ENCODE measurements at places on chromosomes 11 and 22. TPM values are rescaled to one million over a fixed set of nuclear protein-coding genes. Genes with fewer than 3 reads are reported as not detected.
A peak's percentile ranks its signal among the peaks of the same experiment; 100 is the strongest.

Gene ANO1
- polyA plus RNA-seq: 4.1 TPM

Gene WNT11
- 0.07 TPM for polyA plus RNA-seq

Gene MMP8
- 0.18 TPM for polyA plus RNA-seq

Gene SLC22A8
- not detected for polyA plus RNA-seq

Gene DDTL
- polyA plus RNA-seq: 0.36 TPM

Gene TRIM66
- polyA plus RNA-seq: 3.9 TPM

Gene MTCH2
- 169 TPM for polyA plus RNA-seq

Gene ZNF280B
- 0.81 TPM for polyA plus RNA-seq

Gene RRP7A
- 18.9 TPM for polyA plus RNA-seq

Gene LUZP2
- 0.03 TPM for polyA plus RNA-seq

Gene RBMXL2
- polyA plus RNA-seq: not detected

Gene HPX
- polyA plus RNA-seq: 0.28 TPM

GRCh38 chr11:83599066-83599465 is 312.9 kb upstream of the CCDC90B start:
- no peaks in the 10 kb centered on the region for H3K36me3 ChIP-seq
- no peak overlapping the region for H3K4me3 ChIP-seq
- no peak for DNase-seq
- H3K27ac ChIP-seq: no peak overlapping the region

DNA sequence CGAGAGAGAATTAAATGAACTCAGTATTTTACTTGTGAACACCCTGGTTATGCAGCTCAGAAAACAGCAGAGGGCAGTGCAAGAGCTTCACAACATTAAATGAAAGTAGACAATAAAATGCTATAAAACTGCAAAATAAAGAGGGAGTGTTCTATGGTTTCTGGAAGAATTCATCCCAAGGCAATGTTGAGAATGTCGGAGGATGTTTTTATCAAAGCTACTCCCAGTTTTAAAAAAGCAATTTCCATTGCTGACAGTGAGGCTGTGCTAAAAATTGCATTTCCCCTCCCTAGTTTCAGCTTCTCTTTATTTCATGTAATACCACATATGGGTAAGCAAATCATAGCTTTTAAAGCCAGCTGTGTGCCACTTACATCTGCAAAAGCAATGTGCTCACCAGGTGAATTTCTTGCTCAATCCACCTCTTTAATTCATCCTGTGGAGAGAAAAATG is 296.8 kb downstream of the RAB38 start:
- H3K27ac ChIP-seq: no peak overlapping the region
- H3K4me1 ChIP-seq: peaks cover 4% of the 10 kb centered on the region
- H3K36me3 ChIP-seq: no peaks in the 10 kb centered on the region
- H3K4me3 ChIP-seq: no peak overlapping the region
- peak; percentile 67 for DNase-seq

GRCh38 chr11:129418039-129418438 is 42.4 kb downstream of the BARX2 start:
- no peak overlapping the region for H3K27ac ChIP-seq
- no peaks in the 10 kb centered on the region for H3K36me3 ChIP-seq
- no peak overlapping the region for H3K4me3 ChIP-seq
- H3K27me3 ChIP-seq: no peaks in the 10 kb centered on the region
- no peaks in the 10 kb centered on the region for H3K4me1 ChIP-seq

GRCh38 chr11:114132944-114133394 is 73.5 kb downstream of the ZBTB16 start:
- DNase-seq: peak; percentile 61
- no peaks in the 10 kb centered on the region for H3K36me3 ChIP-seq
- no peak overlapping the region for H3K27ac ChIP-seq
- H3K27me3 ChIP-seq: no peaks in the 10 kb centered on the region
- no peak overlapping the region for H3K4me3 ChIP-seq

- no peak overlapping the region for H3K27ac ChIP-seq
- peaks cover 2% of the 10 kb centered on the region for H3K36me3 ChIP-seq
- H3K4me1 ChIP-seq: peaks cover 13% of the 10 kb centered on the region
- H3K4me3 ChIP-seq: no peak overlapping the region
Observed at GRCh38 chr11:19871531-19871930, 158.9 kb downstream of the NAV2 start.

DNA sequence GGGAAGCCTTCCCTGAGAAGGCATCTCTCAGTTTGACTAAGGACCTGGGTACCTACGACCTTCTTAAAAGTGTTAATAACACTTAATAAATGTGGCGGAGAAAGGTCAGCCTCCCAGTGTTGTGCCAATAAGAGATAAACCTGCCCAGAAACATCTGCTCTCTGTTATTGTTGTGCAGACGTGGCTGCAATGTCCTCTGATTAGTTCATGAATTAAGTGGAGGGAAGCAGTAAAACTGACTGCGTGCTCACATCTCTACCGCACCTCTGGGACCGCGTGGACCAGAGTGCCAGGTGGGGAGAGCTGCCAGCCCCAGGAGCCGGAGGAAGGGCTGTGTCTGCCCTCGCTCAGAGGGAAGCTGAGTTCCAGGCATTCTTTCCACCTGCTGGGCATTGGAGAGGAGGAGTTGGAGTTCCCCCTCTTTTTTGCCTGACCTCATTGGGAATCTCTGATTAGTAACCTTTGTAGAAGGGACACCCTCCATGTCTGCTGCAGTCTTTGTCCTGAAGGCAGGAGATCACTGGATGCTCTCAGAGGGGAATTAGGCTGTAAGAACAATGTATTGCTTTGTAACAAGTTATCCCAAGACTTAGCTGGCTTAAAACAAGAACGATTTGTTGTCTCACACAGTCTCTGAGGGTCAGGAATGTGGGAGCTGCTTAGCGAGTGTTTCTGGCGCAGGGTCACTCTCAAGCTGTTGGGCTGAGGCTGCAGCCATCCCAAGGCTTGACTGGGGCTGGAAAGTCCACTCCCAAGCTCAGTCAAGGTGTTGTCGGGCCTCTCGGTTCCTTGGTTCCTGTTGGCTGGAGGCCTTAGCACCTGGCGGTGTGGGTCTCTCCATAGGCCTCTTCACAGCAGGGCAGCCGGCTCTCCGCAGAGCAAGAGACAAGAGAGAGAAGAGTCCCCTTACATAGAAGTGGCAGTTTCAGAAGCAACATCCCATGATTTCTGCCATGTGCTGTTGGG is 247.6 kb upstream of the TBCEL start:
- DNase-seq: no peak
- H3K4me1 ChIP-seq: no peaks in the 10 kb centered on the region
- no peaks in the 10 kb centered on the region for H3K27me3 ChIP-seq
- H3K4me3 ChIP-seq: no peak overlapping the region

- no peak for DNase-seq
- peak overlapping the region; percentile 58 for H3K4me3 ChIP-seq
- peaks cover 18% of the 10 kb centered on the region for H3K27me3 ChIP-seq
- H3K36me3 ChIP-seq: no peaks in the 10 kb centered on the region
- H3K27ac ChIP-seq: no peak overlapping the region
- no peaks in the 10 kb centered on the region for H3K4me1 ChIP-seq
Observed at GRCh38 chr22:39152024-39152510, 413 bp downstream of the CBX7 start.

DNA sequence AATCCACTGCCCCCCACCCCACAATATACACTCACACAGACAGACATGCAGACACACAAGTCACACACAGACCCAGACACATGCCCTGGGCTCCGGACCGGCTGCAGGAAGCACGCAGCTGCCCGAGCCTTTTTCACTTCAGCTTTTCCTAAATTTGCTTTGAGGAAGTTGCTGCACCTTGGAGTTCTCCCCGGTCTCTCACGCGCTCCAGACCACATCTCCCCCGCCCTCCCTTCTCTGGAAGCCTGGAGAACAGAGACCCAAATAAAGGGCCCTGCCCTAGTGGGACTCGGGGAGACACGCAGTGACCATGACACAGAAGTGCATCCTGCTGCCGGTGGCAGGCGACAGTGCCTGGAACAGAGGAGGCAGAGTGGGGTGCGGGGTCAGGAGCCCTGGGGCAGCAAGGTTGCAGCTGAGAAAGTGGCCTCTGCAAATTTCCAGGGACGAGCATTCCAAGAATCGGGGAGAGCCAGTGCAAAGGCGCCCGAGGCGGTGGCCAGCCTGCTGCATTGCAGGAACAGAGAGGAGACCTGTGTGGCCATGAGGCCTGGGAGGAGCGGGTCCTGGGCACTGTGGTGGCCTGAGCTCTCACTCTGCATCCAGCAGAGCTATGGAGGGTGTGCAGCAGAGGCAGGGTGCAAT is 19.1 kb downstream of the RPL3 start:
- no peak overlapping the region for H3K27ac ChIP-seq
- no peaks in the 10 kb centered on the region for H3K27me3 ChIP-seq
- DNase-seq: no peak
- no peak overlapping the region for H3K4me3 ChIP-seq
- H3K4me1 ChIP-seq: peaks cover 14% of the 10 kb centered on the region
- no peaks in the 10 kb centered on the region for H3K36me3 ChIP-seq
